ENCODE measurements at places on chromosomes 5 and 9. TPM values are rescaled to one million over a fixed set of nuclear protein-coding genes. Genes with fewer than 3 reads are reported as not detected.
A peak's percentile ranks its signal among the peaks of the same experiment; 100 is the strongest.

DNA sequence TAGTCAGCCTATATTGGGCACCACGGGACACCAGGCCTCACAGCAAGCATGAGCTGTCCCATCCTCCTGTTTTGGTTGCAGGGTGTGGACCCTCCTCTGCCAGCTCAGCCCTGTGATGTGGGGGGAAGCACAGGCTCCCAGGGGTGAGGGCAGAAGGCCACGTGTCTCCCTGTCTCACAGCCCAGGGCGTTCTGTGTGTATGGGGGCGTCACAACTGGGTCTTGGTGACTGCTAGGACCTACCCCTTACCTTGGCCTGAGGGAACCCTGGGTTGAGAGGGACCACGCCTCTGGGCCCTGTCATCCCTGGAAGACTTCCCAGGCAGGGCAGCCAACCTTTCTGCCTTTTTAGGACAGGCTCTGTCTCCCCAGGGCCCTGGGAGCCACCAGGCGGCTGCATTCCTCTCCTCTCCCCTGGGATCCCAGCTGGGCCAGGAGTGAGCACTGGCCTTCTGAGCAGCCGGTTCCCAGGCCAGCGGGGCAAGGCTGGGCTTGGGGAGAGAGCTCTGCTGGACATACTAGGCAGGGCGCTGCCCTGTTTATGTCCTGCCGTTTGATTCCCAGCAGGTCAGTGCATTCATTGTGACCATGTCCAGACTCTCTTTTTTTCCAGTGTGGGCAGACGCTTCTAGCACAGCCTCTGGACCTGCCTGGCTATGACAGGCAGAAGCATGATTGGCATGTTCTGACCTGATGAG, 97.4 kb downstream of the DAB2IP start:
- DNase-seq: peak; percentile 80

Gene ALDH1A1
- total RNA-seq: 11.0 TPM

Gene ANGPTL2
- total RNA-seq: 42.8 TPM

Gene NTNG2
- 2.4 TPM for total RNA-seq

Gene LHX3
- not detected for total RNA-seq

Gene PRRT1B
- not detected for total RNA-seq

Gene GDF9
- total RNA-seq: 0.18 TPM

Gene TPRN
- total RNA-seq: 19.7 TPM

DNA sequence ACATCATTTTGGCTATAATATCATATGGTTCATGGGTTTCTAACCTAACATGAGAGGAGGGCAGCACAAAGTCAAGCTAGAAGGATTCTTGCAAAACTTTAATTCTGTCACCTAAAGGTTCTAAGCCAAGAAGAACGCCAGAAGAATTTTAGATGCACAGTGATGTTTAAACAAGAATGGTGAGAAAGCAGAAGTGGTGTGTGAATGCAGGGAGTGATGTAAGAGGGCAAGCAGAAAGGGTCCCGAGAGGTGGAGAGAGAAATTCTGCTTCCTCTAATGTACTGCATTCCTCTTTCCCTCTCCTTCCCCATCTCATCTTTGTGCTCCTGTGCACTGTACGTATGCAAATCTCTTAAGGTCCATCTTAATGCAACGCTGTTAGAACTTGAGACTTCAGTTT, 2.1 kb upstream of the TRMO start:
- no peak for DNase-seq

Gene ESM1
- 0.17 TPM for total RNA-seq

Gene SPATA31A6
- not detected for total RNA-seq

DNA sequence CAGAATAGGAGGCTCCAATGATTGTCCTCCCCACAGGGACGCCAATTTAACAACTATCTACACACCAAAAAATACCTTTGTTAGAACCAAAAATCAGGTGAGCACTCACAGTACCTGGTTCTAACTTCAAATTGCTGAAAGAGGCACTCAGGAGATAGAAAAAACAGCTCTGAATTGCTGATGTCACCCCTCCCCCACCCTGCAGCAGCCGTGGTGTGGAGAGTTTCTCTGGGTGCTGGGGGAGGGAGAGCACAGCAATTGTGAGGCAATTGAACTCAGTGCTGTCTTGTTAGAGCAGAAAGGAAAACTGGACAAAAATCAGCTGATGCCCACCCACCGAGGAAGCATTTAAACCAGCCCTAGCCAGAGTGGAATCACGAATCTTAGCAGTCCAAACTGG, 41.8 kb downstream of the TNFSF8 start:
- DNase-seq: no peak

DNA sequence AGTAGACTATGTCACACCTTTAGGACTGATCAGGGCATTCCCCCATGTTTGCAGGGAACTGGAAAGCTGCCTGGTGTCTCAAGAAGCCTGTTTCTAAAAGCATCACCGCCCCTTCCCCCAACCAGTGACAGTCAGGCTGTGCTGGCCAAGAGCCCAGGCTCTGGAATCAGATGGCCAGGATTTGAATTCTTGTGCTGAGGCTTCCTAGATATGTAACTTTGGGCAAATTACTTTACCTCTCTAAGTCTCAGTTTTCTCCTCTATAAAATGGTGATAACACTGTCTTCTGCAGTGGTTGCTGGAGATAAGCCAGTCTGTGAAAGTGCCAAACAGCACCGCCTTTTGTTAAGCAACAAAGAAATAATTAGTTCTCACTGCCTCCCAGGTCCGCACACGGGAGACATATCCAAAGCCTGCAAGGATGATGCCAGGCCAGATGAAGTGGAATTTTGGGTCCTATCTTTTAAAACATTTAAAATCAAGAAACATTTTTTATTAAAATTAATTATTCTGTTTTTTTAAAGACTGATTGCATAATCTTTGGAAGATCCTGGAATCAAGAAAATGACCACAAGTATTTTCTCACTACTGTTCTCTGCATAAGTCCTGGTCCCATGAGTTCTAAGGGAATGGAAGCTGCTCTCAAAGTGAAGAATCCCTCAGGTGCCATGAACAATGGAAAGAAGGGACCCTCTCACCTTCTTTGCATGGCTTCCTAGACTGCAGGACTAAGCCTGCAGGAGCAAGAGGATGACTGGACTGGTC, 13.9 kb downstream of the SLC31A2 start:
- peak; percentile 55 for DNase-seq

- DNase-seq: no peak
These were observed 196.2 kb downstream of the DIRAS2 start for GRCh38 chr9:90446200-90446948.

Gene LIX1
- not detected for total RNA-seq

- DNase-seq: no peak
These were observed 7.4 kb downstream of the CTNNA1 start for GRCh38 chr5:138760448-138761110.

Gene SLC36A2
- total RNA-seq: 1.8 TPM

Gene HSPA5
- 205 TPM for total RNA-seq

DNA sequence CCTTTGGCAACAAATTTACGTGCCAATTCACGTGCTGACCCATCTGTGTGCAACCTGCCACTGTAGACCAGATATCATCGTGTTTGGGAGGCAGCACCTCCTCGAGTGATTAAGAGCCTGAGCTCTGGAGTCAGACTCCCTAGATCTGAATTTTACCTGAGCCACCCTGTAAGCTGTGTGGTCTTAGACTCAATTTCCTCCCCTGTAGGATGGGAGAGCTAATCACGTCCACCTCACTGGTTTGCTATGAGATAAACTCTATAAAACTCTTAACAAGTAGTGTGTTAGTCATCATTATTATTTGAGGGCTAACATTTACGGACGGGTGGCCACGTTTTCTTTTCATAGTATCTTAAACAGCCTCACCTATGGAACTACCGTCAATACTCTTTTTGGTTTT, 220.0 kb upstream of the ADAMTSL1 start:
- DNase-seq: no peak

DNA sequence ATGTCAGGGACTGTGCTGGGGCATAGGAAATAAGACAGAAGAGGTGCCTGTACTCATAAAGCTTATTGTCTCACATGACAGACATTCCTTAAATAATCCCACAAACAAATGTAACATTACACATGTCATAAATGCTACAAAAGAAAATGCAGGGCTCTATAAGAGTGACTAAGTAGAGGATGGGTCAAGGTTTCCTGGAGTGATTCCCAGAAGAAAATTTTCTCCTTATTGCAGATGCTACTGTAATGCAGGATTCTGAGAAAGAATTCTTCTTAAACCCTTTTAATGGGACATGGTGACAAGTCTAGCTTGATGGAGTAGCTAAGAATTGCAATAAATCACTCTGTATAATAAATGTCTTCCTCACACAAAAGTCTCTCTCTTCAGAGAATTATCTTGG, 55.7 kb downstream of the SH3TC2 start:
- no peak for DNase-seq

DNA sequence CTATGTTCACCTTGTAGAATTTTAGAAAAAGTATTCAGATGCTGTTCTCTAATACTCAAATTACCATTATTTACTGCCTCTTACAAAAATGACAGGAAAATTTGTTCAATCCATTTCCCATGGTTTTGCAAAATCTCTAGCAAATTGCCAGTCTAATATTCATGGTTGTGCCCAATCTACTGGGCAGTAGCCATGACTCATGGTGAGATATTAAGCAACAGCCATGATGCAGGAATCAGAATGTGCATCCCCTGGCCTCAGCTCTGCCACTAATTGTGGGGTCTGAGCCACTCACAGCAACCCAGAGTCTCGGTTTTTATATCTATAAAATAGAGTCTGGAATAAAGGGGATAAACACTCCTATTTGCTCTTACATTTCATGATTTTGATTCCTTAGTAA, 353.6 kb downstream of the DEPDC1B start:
- no peak for DNase-seq

GRCh38 chr5:139678751-139679750, 30.9 kb downstream of the CXXC5 start:
- DNase-seq: no peak

DNA sequence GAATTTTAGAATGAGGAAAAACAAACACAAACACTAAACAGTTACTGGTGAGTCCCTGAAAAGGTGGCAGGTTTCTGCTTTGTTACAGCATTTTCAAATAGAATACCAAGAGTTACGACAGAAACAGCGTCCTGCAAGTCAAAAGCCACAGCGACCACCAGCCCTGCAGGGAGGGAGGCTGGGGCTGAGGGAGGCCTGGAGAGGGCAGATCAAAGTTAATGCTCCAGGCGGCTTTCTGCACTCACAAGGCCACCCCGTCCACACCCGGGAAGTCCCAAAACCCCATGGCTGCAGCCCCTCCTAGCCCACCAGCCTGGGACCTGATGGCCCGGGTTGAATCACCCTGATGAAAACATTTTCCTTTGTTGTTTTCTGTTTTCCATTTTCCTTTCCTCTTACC, 29.3 kb downstream of the COL23A1 start:
- no peak for DNase-seq

- peak; percentile 47 for DNase-seq
These were observed 39.7 kb upstream of the COL15A1 start for GRCh38 chr9:98903961-98904411.

- DNase-seq: no peak
These were observed 5.0 kb downstream of the PRUNE2 start for GRCh38 chr9:76900884-76901440.

GRCh38 chr5:116084287-116084691, 536 bp upstream of the COMMD10 start:
- no peak for DNase-seq

DNA sequence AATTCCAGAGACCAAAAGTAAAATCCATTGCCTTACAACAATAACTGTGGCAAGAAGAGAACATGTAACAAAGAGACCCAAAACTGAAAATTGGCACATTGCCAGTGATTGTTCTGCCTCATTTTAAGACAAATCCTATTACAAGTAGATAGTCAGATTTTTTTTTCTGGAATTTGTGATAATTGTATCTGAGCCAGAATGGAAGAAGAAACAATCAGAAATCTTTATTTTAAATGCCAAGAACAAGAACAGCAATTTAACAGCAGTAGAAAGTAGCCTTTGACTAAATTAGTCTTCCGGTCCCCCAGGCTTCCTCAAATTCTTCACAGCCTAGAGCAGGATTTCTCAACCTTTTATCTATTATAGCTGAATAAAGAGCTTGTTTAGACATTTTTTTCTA, 106.7 kb upstream of the PTPN3 start:
- DNase-seq: no peak

DNA sequence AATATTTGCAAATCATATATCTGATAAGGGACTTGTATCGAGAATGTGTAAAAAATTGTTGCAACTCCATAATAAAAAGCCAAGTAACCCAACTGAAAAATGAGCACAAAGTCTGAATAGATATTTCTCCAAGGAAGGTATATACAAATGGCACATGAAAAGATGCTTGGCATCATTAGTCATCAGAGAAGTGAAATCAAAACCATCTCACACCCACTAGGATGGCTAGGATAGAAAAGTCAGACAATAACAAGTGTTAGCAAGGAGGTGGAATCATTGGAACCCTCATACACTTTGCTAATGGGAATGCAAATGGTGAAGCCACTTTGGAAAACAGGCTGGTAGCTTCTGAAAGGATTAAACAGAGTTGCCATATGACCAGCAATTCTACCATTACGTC, 182.7 kb downstream of the ERCC6L2 start:
- no peak for DNase-seq

- DNase-seq: no peak
These were observed 517.9 kb upstream of the ITGA1 start for GRCh38 chr5:52269859-52270258.

GRCh38 chr5:74390822-74391221, 249.7 kb downstream of the ENC1 start:
- DNase-seq: no peak

GRCh38 chr9:98597236-98597771, 111.4 kb downstream of the GABBR2 start:
- DNase-seq: no peak

Gene PDCD1LG2
- 1.3 TPM for total RNA-seq

DNA sequence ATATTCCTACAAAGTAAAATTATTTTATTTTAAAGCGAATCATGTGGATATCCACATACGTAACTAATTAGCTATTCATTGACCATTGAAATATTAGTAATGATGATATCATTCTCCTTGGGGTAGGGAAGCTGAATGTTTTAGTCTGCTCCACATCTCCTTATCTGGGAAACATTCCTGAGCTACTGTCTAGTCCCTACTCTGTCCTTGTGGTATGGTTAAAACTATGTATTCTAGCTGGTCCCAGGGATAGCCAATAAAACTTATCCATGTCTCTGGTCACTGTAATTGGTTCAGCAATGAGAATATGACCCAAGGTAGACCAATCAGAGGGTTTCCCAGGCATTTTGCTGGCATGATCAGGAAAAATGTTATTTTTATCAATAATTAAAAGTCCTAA, 76.0 kb upstream of the DAP start:
- no peak for DNase-seq

Gene PCDHB11
- total RNA-seq: 0.74 TPM

- DNase-seq: peak; percentile 57
These were observed 16.8 kb downstream of the SERINC5 start for GRCh38 chr5:80238778-80239679.

Gene SAPCD2
- 0.11 TPM for total RNA-seq

- DNase-seq: no peak
These were observed 103.2 kb upstream of the SPATA31D4 start for GRCh38 chr9:81824802-81825730.

GRCh38 chr5:88825584-88826315, 57.2 kb downstream of the MEF2C start:
- no peak for DNase-seq

- DNase-seq: no peak
These were observed 56.7 kb upstream of the MINAR2 start for GRCh38 chr5:129691220-129691619.

- DNase-seq: no peak
These were observed 130.5 kb upstream of the GPR151 start for GRCh38 chr5:146646441-146646840.

All from heart right ventricle (tissue), 16 donors.